ENCODE measurements at places on chromosomes 13 and 19.
A peak's percentile ranks its signal among the peaks of the same experiment; 100 is the strongest.

DNA sequence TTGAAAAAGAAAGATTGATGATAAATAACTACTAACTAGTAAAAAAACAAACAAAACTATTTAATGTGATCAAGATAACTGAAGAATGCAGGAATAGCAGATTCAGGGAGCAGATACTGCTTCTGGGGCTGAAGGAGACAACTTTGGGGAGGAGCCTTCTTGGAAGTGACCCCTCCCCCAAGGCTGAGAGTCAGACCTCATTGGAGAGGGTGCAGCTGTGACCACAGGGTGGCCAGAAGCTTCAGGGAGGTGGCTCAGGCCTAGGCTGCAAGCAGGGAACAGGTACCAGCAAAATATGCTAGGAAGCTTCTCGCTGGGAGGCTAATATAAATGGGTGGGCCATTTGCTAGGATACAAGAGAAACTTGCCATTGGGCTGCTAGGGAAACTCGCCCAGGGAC, 149.9 kb downstream of the MYO16 start:
- DNase-seq: no peak

DNA sequence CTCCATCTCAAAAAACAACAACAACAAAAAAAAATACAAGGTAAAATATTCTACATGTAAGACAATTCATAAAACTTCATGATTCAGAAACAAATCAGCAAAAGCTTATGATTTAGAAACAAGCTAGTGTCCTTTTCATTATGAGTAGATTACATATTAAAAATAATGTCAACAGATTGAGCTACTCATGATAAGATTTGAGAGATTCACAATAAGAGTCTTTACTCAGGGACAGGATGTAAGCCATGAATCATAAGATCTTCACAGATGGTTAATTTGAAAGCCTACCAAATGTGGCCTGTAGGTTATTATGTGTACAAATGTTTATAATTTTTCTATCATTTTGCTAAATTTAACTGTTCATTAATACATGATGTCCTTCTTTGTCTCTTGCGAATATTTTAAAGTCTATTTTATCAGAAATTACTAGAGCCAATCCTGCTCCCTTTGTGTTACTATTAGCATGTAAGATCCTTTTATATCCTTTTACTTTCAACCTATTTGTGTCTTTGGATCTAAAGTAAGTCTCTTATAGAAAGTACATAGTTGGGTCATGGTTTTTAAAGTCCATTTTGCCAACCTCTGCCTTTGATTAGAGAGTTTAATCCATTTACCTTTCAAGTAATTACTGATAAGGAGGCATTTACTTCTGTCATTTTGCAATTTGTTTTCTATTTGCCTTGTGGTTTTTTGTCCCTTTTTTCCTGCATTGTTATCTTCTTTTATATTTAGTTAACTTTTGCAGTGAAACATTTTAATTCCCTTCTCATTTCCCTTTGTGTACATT, 68.3 kb upstream of the RXFP2 start:
- no peak for DNase-seq

DNA sequence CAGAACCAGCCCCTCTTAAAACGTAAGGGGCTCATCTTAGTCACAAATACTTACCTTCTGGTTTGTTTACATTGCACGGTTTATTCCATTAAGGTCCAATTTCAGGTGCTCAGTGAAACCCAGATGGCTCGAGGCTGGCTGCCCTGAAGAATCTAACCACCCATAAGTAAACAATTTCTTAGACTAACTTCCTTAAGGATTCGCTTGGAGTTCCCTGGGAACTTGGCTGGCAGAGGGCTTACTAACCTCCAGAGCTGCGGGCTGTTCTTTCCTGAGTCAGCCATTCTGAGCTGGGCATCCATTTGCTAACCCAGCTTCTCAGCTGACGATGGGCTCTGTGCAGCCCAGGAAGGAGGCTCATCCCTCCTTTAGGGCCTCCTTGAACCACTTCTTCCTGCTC, 262.1 kb downstream of the FGF9 start:
- no peak for DNase-seq

- no peak for DNase-seq
Measured at GRCh38 chr13:98208606-98209005, 31.5 kb upstream of the RNF113B start.

DNA sequence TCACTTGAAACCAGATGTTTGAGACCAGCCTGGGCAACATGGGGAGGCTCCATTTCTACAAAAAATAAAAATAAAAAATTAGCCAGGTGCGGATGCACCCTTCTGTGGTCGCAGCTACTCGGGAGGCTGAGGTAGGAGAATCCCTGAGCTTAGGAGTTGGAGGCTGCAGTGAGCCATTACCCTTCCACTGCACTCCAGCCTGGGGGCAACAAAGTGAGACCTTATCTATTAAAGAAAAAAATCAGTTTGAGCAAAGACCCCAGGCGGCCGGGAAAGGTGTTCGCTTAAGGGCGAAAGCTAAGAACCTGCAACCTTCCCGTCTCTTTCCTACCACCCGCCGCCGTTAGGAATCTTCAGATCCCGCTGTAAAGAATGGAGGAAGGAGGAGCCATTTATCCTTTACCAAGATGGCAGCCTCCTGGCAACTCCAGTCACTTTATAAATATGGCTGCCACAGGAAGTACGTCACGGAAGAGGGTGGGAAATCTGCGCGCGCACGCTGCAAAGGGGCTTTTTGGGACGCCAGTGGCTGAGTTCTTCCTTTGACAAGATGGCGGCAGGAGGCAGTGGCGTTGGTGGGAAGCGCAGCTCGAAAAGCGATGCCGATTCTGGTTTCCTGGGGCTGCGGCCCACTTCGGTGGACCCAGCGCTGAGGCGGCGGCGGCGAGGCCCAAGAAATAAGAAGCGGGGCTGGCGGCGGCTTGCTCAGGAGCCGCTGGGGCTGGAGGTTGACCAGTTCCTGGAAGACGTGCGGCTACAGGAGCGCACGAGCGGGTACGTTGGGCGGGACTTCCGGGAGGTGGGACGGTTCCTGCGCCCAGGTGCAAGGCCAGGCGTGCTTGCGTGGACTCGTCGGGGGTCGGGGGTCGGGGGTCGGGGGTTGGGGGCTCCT, at the start of gene NOP53:
NOP53 (plus strand) TSS at position 537 of the 892 bp plus-strand sequence; CDS start at position 551, 14 bp downstream.
- DNase-seq: peak; percentile 93

DNA sequence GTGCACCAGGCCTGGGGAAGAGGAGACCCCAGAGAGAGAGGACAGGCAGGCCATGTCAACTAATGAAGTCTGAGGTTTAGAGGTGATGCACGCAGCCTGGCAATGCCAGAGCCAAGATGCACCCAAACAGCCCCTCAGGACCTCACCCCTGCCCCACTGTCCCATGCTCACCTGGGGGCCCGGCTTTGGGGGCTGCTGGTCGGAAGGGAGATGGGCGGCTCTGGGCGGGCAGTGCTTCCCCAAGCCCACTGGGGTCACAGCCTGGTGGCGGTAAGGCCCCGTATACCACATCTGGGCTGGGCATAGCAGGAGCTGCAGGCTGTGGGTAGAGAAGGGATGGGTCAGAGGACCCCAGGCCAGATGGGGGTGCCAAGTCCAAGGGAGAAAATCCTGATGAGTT, 8.6 kb upstream of the TMEM161A start:
- no peak for DNase-seq

- no peak for DNase-seq
Measured at GRCh38 chr13:44313674-44314073, 60.0 kb upstream of the SERP2 start.

DNA sequence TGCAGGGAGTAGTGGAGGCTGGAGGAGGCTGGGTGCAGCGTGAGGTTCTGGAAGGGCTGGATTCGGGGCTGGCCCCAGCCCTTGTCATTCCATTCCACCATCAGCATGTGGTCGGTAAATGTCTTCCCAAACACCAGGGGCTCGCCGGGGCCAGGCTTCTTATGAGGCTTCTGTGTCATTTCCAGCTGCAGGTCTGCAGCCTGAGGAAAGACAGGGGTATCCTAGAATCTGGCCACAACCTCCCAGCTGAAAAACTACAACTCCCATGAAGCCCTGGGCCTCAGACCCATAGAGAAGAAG, 4.4 kb downstream of the BCAT2 start:
- no peak for DNase-seq

DNA sequence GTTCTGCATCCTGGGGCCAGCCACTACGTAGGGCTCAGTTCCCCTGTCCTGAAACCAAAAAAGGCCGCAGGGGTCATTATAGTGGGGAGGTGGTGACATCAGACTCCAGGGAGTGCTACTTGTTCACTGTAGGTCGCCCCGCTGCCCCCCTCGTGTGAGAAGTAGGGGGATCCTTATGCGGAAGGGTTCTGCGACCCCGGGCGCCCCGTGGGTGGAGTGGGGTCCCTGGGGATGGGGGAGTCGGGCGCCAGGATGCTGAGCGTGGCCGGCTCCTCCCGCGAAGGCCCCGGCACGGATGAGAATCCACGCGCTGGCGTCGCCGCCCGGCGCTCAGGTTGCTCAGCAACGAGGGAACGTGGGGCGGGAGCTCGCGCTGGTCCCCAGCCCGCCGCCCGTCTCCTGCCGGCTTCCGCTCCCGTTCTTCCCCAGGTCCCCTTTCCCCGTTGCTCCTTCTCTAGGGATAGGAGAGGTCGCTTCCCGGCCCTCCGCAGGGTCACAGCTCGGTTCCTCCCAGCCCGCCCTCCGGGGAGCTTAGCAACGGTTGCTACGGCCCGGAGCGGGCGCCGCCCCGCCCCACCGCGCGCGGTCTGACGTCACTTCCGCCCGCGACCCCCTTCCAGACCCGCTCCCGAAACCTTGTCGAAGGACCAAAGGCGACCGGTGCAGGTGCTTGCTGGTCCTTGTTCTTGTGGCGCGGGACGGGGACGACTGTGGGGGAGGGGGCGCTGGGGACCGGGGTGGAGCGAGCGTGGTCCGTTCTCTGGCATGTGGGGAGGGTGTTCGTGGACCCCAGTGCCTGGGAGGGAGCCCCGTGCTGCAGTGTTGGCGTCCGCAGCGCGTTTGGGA, at the start of gene NAT14:
NAT14 (plus strand) TSS at position 596 of the 846 bp plus-strand sequence. CDS start 521 bp downstream, outside the sequence.
- peak; percentile 65 for DNase-seq

DNA sequence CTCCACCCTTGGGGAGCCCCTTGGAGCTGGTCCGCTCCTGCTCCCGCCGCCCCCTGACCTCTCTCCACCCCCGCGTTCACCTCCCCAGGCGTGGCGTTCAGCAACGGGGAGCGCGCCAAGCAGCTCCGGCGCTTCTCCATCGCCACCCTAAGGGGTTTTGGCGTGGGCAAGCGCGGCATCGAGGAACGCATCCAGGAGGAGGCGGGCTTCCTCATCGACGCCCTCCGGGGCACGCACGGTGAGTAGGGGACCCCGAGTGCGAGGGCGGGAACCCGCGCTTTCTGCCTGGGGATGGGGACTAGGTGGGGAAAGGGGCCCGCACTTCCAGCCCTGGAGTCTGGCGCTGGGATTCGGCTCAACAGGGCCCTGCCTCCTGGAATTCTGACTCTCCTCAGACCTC, 1.7 kb downstream of the CYP2A13 start:
- DNase-seq: no peak

- DNase-seq: no peak
Measured at GRCh38 chr19:42229301-42229854, 9.3 kb downstream of the ZNF526 start.

GRCh38 chr13:75512253-75512652, 25.4 kb downstream of the COMMD6 start:
- no peak for DNase-seq

- no peak for DNase-seq
Measured at GRCh38 chr19:35459414-35460082, 11.5 kb downstream of the FFAR2 start.

DNA sequence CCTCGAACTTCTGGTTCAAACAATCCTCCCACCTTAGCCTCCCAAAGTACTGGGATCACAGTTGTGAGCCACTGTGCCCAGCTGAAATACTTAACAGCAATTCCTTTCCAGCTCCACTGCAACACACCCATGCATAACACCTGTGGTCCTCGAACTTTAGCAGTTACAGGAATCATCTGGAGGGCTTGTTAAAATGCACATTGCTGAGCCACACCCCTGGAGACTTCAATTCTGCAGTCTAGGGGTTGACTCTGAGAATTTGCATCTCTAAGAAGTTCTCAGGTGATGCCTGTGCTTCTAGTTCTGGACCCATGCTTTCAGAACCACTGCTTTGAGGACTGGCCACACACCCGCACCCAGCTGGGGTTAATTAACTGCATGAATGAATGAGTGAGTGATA, 53.1 kb upstream of the UBL3 start:
- DNase-seq: no peak

DNA sequence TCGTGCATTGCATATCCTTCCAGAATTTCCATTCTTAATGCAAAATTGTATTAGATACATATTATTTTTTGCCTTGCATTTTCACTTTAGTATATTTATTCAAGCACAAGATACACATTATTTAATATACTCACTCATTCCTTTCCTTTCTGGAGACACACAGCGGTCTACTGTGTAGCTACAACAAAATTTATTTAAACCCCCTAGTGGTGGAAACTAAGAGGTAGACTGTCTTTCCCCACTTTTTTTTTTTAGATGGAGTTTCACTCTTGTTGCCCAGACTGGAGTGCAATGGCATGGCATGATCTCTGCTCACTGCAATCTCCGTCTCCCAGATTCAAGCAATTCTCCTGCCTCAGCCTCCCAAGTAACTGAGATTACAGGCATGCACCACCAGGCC, 2040.3 kb upstream of the PCDH20 start:
- no peak for DNase-seq

GRCh38 chr13:100625447-100625846, 36.9 kb upstream of the GGACT start:
- DNase-seq: no peak

DNA sequence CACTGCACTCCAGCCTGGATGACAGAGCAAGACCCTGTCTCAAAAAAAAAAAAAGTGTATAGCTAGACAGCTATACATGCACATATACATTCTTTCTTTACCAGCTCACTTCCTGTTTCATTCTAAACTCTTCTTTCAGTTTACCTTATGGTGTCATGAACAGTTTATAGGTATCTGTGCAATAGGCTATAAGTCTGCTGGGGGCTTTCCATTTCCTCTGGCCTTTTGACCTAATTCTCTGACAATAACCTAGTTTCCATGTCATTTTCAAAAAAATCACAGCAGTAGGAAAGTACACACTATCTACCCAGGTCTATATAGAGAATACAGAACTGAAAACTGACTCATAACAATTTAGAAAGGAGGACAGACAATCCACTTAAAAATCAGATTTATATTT, 24.4 kb upstream of the URAD start:
- DNase-seq: no peak

GRCh38 chr13:46369506-46370277, 17.4 kb downstream of the RUBCNL start:
- DNase-seq: no peak

- no peak for DNase-seq
Measured at GRCh38 chr19:12166626-12167025, 3.7 kb downstream of the ZNF136 start.

- no peak for DNase-seq
Measured at GRCh38 chr19:14156122-14156521, 19.7 kb upstream of the ASF1B start.

GRCh38 chr13:109840201-109840892, 54.0 kb upstream of the IRS2 start:
- peak; percentile 9 for DNase-seq

DNA sequence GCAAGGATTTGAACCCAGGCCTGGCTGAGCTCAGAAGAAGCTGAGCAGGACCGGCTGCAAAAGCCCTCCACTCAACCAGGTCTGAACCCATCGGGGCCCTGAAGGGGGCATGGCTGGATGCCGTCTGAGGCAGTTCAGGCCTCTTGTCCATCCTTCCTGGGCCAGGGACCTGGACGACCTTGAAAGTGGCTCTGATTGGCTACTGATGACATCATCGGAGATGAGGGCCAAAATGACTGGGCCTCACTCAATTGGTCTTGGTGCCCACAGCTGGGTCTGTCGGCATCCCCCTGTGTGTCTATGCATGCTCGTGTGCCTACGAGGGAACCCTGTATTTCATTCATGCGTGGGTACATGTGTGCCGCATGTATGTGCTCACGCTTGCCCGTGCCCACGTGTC, 71.8 kb downstream of the PTPRS start:
- no peak for DNase-seq

- DNase-seq: no peak
Measured at GRCh38 chr13:113927661-113928581, 46.0 kb downstream of the C13orf46 start.

All from activated T-cell treated with anti-CD3 and anti-CD28 coated beads for 48 hours (primary cell).